MV-4-11 (cell line): ENCODE measurements at places on chromosomes 2 and 18.

DNA sequence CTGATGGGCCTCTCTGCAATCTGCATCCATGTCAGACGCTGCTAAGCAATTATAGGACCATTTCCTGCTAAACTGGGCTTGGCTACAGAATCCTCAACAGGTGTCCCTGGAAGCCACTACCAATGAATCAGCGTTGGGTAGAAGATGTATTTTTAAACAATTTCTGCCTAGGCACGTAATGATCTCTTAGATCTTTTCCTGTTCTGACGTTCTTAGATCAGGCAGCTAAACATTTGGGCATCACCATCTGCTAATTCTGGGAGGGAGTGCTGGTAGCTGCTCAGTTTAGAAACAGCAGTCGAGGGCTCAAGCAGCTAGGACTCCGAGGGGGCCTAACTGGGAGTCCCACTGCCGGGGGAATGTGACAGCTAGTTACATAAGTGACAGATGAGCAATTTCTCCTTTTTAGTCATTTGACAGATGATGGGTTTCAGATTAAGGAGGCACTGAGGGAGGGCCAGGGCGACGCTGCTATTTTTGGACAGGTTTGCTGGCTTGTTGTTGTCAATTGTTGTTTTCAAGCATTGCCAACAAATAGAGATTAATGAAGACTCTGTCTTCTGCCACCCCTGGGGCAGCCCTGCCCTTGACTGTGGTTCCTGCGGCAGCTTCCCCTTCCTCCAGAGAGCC lies 92.7 kb downstream of the MRO start:
- DNase-seq: no peak

GRCh38 chr2:54012538-54013141 lies 41.8 kb upstream of the PSME4 start:
- DNase-seq: no peak

DNA sequence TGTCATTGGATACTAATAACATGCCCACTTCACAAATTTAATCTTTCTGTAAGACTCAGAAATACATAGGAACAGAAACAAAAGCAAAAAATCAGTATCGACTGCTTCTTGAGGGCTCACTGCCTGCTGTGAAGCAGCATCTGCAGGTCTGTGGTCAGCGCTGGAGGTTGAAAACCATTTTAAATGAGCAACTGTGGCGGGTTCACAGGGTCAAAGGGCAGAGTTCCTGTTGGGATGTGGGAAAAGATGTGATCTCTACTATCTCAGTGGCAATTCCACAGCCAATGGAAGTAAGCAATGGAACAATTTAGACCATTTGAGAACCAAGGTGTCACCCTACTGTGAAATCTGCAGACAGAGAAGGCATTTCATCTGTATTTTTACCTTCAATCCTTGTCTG lies 468.3 kb downstream of the PARD3B start:
- DNase-seq: no peak

DNA sequence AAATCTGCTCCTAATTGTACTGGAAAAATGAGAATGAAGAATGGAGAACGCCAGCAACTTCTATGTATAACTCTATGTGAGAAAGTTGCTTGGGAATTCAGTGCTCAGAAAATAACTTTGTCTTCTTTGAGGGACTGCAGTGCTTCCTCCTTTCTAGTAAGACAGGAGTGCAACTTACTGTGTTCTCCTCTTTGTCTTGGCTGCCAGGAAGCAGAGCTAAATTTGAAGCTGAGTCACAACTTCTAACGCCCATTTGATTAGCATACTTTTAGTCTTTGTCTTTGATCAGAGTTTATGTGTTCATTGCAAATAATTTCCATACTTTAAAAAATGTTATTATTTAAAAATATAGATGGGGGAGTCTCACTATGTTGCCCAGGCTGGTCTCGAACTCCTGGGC lies 6.6 kb downstream of the ARHGAP25 start:
- DNase-seq: peak; percentile 74

DNA sequence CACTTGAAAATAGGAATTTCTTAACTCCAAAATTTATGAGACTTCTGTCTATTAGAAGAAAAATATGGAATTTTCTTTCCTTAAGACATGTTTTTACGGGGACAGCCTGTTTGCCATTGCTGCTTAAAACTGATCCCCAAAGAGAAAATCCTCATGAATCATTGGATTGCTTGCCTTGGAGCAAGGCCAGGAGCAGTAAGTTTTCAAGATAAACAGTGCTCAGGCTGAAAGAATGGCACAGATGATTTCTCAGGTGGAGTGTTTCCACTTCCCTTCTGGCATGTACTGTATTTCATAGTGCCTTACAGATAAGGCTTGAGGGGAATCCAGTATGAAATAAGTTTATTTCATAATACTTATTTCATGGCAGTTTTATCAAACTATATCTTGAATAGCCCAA lies 74.3 kb upstream of the MMADHC start:
- DNase-seq: no peak

- DNase-seq: peak; percentile 18
These were observed 71.1 kb downstream of the DSC3 start for GRCh38 chr18:30971338-30971956.

DNA sequence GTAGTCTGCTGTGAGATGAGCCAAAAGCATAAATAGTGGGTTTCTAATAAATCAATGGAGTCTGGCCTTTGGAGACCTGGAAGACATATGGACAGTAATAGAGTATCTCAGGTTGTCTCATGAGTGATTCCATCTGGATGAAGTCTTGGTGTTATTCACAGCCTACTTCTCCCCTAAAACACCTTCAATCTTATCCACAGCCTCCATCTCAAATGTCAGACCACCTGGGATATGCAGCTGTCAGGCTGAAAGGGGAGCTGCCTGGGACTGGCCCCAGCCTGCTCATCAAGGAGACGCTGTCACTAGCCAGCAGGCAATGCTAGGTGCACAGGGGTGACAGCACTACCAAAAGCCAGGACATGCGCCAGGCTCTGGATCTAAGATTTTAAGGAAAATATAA lies 684.0 kb upstream of the ZEB2 start:
- no peak for DNase-seq

DNA sequence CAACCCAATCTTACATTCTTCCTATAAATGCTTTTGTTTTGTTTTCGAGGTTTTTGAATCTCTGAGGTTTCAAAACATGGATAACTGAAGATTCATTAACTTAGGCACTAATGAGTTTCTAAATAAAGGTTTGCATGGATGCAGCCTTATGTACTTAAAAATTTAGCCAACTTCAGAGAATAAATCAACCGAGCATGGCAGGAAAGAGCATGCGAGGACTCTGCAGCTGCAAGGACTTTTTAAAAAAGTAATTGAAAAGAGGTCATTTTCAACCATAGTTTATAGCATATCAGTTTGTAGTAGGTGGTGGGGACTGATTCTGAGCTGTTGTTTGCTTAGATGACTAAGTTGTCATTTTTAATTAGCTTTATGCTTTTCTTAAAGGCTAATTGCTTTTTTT lies 567.0 kb upstream of the ZEB2 start:
- no peak for DNase-seq

GRCh38 chr18:31685097-31686082 lies 1.0 kb upstream of the B4GALT6 start:
- DNase-seq: peak; percentile 59

DNA sequence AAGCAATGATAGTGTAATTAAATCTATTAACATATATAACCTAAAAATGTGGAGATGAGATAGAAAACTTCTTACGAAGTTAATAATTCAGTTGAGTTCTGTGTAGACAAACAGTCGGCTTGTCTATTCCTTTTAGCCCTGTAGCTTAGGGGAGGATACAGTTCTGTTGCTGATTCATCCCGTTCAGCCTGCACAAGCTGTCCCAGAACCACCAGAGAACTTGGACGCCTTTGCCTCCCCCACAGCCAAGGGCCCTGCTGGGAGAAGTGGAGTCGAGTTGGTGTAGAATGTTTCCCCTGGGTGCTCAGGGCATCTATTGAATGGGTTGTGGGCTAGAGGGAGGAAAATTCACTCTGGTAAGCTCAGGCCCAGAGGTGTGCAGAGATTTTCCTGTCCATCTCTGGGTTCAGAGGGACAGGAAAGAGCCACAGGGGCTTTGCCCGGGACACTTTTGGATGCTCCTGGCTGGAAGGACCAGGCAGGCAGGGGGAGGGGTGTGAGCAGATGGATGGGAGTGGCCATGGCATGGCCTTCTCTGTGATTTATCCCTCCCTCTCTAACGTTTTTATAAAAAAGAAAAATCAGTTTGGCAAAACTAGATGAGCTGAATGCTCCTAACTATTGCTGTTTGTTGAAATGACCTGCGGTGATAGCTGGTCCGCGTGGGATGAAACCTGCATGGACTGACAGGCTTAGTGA lies 42.8 kb upstream of the GALR1 start:
- DNase-seq: no peak

- no peak for DNase-seq
These were observed 53.8 kb upstream of the FOSL2 start for GRCh38 chr2:28338831-28339321.

GRCh38 chr2:113173542-113174375 lies at the start of gene PSD4:
PSD4 (plus strand) TSS chr2:113173971; CDS start chr2:113182457, 8,486 bp downstream.
- DNase-seq: peak; percentile 89

DNA sequence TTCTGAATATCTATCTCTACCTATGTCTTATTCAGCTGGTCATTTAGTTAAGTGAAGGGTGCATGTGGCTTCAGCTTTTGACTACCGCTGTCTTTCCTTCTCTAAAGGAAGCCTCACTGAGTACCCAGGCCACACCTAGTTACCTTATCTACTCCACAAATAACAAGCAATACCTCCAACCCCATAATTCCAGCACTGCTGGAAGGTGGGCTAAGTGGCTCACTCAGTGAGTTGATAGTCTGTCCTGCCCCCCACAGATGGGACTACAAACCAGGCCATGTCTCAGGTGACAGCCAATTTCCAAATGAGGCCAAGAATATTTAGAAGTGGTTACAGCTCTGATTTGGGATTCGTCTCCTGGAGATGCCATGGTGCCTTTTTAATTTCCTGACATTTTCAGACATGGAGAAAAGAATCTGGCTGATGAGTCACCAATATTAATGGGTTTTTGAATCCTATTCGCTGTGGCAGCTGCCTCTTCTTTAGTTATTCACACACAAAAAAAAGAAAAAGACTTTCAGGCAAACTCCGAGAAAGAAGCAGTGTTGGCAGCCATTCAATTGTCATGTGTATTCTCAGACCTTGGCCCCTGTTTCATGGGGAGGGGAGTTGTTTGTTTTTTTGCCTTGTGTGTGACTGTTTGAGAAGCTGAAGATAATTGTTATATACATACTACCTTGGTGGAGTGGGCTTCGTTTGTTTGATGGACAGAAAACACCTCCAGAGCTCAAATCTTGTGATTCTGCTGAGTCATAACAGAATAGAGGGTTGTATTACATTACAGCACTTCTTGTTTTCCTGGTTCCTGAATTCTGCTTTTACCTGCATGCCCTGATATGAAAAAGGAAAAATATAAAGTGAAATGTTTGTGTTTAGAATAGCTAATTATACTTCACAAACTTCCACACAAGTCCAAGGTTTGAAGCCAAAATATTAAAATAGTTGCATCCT lies 64.2 kb downstream of the SCG2 start:
- no peak for DNase-seq

GRCh38 chr18:59005262-59005661 lies 134.4 kb upstream of the SEC11C start:
- peak; percentile 19 for DNase-seq

DNA sequence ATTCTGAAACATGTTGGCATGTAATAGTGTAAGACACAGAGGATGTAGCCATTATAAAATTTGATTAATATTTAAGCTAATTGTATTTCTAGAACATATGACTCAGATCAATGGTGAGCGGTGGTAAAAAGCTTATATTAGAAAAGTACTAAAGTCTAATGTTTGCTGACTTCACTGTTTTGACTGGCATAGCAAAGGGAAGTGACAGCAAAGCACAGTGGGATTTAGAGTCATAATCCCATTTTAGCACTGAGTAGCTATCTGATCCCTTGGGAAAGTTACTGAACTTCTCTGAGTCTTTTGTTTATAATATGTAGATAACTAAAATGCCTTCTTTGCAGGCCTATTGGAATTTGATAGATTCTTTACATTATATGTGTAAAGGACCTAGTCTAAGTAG lies 60.4 kb downstream of the KIAA1328 start:
- DNase-seq: no peak

GRCh38 chr2:215745331-215745730 lies 268.0 kb downstream of the MREG start:
- no peak for DNase-seq

- DNase-seq: no peak
These were observed 10.6 kb downstream of the IRS1 start for GRCh38 chr2:226788881-226789490.

- peak; percentile 15 for DNase-seq
These were observed 30.9 kb upstream of the OSBPL6 start for GRCh38 chr2:178163395-178163794.

DNA sequence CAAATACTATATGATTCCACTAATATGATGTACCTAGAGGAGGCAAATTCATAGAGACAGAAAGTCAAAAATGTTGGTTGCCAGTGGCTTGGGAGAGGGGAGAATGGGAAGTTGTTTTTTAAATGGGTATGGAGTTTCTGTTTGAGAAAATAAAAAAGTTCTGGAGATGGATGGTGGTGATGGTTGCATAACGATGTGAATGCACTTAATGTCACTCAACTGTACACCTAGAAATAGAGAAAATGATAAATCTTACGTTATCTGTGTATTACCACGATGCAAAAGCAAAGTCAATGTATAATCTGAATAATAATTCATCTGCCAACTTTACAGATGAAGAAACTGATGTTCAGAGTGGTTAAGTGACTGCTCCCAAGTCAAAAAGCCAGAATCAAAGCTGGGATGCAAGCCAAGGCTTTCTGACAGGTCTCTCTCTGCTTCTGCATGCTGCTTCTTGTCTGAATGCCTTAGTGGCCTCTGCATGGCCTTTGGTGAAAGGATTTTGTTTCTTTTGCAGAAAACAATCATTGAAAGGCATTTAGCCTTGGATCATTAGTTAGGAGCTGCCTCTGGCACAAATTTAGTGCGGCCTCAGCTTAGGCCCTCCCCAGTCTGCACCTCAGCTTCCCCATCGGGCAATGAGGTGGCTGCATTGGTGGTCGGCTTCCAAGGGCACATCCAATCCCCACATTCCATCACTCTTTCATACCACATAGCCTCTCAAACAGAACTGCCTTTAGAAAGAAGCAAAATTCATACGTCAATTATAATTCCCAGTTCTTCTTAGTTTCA lies 46.5 kb upstream of the MYCN start:
- no peak for DNase-seq

- no peak for DNase-seq
These were observed 808.2 kb downstream of the SUCLG1 start for GRCh38 chr2:83650898-83651297.
